ENCODE measurements at places on chromosomes 11 and 22.

GRCh38 chr22:27660306-27660705 lies 141.2 kb downstream of the MN1 start:
- DNase-seq = no peak

DNA sequence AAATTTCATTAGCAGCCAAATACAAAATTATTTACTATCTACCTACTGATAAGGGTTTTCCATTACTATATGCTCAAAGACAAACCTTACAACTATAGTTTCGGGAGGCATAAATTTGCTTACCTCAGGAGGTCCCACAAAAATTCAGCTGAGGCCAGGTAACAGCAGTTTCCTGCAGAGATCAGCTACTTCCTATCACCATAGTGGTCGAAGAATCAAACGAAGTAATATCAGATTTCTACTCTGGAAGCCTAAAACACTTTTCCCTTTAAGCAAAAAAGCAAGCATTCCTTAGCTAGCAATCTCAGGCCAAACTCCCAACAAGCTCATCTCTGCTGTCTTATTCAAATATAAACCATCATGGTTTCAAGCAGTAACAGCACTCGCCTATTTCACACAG lies 3.1 kb downstream of the NAP1L4 start:
- no peak for DNase-seq

DNA sequence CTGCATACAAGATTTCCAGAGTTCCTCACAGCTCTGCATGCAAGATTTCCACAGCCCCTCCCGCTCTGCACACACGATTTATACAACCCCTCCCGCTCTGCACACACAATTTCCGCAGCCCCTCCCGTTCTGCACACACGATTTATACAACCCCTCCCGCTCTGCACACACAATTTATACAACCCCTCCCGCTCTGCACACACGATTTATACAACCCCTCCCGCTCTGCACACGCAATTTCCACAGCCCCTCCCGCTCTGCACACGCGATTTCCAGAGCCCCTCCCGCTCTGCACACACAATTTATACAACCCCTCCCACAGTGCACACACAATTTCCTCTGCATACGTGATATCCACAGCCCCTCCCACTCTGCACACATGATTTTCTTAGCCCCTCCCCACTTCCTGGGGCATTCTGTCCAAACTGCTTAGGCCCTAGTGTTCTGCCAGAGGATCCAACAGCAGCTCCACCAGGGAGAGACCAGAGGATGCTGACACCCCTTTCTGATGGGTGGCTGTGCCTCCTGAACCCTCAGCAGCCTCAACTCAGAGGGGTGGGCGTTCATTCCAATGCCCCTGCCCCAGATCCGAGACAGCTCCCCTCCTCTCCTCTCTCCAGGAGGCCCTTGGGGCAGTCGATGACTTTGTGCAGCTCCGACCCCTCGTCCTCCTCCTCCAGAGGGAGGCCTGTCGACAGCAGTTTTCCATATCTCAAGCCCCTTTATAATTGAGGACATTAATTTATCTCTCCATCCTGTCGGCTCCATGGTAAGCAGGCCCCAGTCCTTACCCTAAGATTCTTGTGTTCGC lies 671.7 kb downstream of the BRD1 start:
- DNase-seq = no peak

DNA sequence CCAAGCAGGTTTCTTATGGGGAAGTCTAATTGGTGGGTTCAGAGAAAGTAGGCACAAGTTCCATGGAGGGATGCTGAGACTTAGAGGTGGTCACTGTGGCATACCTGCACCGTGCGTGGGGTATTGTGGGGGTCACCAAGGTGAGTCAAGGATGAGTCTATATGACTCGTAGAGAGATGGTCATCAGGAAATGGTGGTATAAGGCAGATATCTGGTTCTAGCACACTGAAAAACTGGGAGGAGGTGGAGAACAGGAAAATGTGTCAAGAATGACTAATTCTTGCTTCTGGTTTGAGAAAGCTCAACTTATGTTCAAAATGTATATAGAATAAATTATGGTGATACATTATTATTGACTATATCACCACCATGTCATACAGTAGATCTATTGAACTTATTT lies 258.1 kb downstream of the RAB38 start:
- no peak for DNase-seq

DNA sequence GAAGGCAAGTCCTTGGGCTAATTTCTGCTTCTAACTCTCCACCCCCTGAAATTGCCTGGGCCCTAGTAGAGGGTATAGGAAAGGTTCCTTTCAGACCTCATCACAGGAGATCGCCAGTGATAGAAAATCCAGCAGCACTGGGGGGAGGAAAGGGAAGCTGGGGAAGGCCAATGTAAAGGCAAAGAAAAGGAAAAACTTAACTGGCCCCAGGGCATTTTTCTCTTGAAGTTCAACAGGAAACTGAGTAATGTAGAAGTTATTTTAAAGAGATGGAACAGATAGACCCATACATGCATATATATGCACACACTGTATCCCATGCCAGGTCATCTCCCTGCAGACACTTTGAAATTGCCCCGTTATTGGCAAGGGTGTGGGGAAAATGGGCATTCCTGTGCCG lies 134.0 kb downstream of the TRIM44 start:
- peak; percentile 65 for DNase-seq

DNA sequence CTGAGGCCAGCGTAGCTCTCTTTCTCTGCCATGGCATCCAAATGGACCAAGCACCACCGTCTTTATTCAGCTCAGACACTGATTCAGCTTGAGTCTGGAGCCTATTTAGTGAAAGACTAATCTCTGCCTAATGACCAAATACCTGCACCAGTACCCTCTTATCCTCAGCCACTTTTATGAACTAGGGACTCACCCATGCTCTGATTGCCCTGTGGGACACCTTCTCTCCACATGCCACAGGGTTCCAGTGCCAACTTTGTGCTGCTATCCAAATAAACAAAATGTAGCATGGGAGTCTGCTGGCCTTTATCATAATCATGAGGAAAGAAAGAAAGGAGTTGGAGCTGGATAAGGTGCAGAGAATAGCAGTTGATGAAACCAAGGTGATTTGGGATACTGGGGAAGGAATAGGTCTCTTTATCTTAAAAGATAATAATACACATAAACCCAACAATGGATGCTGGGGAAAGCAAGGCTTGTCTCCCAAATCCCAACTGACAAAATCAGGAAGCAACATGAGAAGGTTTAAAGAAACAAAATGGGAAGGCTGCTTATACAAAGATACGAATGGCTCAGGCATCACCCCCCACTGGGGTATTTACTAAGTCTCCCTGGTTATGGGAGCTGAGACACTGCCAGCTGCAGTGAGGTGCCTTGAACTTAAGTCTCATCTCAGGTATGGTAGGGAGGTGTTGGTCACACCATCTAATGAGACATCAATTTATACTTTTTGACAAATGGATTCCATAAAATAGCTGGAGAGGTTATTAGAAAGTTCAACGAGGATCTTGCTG lies 63.3 kb downstream of the SYT9 start:
- no peak for DNase-seq

- DNase-seq = no peak
Observed at GRCh38 chr11:118996926-118997626, 862 bp upstream of the CENATAC start.

Measured in foreskin fibroblast (primary cell).